ENCODE measurements at places on chromosomes 11 and 22. TPM values are rescaled to one million over a fixed set of nuclear protein-coding genes. Genes with fewer than 3 reads are reported as not detected.

- no peak for ATAC-seq
Measured at GRCh38 chr11:130852589-130852988, 63.7 kb downstream of the SNX19 start.

- no peak for ATAC-seq
Measured at GRCh38 chr11:92082652-92083051, 142.0 kb upstream of the FAT3 start.

- ATAC-seq, result peak; percentile 74
Measured at GRCh38 chr11:74611369-74611861, 19.0 kb downstream of the POLD3 start.

DNA sequence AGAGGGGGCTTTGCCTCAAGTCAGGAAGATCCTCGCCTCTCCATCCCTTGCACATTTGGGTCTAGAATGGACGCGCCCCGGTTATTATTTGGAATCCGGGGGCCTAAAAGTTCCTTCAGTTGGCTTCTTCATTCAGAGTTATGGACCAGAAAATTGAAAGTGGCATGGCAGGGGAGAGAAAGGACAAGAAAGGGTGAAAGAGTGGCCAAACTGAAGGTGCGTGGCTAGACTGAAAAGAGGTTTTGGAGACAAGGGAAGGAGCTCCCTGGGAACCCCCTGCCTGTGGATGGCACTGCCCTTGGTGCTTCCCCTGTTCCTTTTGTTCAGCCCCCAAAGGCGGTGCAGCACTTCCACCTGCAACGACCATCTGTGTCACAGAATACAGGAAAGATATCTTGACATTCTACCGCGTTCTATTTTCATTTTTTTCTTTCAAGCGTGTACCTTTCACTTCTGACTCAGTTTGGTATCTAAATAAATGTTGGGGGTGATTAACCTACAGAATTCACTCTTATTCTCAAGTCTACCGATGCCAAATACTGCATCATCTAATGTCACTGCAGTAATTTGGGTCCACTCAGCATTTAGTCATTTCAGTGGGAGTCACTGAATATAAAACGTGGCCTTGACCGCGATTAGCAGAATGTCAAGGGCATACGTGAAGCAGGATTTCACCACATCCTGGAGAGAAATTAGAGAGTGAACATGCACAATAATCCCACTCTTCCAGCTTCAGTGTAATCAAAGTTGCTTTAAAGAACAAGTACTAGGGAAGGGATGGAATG, 88.1 kb upstream of the ARHGAP32 start:
- no peak for ATAC-seq

DNA sequence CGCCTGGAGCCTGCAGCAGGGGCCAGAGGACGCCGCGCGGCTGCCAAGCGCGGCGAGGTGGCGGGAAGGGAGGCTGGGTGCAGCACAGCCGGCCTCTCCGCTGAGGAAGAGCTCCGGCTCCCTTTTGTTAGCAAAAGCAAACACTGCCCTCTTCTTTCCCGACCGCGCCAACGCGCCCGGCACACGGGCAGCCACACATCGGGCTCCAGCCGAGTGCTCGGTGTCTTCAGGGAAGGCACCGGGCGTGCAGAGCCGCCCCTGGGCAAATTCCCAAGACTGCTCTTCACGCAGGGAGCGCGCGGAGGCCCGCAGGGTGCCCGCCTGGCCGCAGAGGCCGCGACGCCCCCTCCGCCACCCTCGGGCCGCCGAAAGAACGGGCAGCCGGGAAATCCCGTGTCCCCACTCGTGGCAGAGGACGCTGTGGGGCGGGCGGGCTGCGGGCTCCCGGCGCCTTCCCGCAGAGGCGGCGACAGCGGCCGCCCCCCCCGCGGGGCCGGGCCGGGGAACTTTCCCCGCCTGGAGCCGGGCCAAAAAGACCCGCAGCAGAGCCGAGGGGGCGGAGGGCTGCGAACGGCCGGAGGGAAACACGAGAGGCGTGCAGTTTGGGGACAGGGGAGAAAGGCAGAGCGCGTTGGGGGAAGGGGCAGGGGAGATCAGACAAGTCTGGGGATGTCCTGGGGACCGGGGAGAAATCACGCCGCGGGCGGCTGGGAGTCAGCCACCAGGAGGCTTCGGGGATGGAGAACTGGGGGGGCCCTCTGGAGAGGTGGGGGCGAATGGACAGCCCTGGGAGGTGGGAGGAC, 931 bp downstream of the CADM1 start:
- ATAC-seq, result peak; percentile 33

GRCh38 chr11:62435846-62436660, 17.2 kb downstream of the SCGB1A1 start:
- ATAC-seq, result no peak

GRCh38 chr22:39230261-39231196, 14.3 kb downstream of the PDGFB start:
- no peak for ATAC-seq

GRCh38 chr11:115739878-115740277, 235.7 kb upstream of the CADM1 start:
- no peak for ATAC-seq

- ATAC-seq, result no peak
Measured at GRCh38 chr11:21631991-21632390, 560.9 kb upstream of the ANO5 start.

DNA sequence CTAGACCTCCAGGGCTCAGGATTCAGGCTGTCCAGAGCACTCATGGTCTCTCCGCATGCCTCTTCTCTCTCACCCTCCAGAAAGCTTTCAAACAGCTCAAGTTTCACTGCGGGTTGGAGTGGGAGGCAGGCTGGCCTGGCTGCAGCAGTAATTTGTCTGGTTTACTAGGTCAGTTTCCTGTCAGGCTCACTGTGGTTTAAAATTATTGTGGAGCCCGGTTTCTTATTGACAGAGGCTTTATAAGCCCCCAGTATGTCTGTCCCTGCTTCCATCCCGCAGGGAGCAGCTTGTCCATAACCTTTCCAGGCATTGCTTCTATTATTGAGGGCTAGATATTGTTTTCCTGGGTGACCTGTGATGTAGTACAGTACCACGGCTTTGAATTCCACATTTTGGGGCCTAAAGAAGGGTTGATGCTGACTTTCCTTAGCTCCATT, 235.3 kb upstream of the SORL1-AS1 start:
- ATAC-seq, result no peak

- no peak for ATAC-seq
Measured at GRCh38 chr11:69982690-69983570, 95.2 kb upstream of the ANO1 start.

The COA4 gene
- total RNA-seq, result 59.1 TPM
